ENCODE measurements at places on chromosomes 1 and 21.
A peak's percentile ranks its signal among the peaks of the same experiment; 100 is the strongest.

DNA sequence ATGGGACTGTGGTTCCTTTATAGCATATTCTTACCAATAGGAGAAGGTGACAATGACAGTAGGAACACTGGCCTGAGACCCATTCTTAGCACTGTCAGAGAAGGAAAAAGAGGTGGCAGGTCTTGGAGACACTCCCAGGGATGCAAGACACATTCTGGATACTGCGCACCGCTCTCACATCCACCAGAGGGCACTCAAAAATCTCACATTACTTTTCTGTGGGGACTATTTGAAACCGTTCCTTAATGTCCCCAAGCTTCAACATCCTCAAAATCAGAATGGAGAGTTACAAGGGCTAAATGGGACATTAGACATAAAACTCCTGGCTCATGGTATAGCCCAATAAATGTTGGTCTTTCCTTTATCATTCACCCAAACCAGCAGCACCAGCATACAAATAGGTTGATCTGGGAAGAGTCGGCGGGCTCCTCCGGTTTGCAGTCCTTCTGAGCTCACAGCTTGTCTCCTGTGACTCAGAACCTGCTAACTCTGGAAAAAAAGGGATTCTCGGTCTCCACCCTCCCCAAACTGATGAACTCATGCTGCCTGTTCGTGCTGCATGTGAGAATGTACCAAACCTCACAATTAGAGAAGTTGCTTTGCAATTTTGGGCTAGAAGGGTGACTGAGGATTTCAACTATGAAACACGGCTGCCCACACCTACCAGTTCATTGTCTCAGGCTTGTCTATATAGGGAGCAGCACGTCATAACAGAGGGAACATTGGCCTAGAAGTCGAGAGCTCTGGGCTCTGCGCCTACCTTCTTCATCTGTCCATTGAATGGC lies 40.2 kb downstream of the IL12RB2 start:
- DNase-seq: peak; percentile 27

DNA sequence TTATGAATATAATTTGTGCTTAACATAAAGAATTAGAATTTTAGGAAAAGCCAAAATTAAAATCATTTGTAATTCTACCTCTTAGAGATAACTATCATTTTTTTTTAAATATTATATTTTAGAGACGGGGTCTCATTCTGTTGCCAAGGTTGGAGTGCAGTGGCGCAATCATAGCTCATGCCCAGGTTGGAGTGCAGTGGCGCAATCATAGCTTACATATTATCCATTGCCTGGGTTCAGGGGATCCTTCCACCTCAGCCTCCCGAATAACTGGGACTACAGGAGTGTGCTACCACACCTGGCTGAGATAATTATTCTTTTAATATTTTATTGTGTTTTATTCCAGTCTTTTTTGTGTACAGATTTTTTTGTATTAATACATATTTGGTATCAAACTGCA lies 8.3 kb downstream of the RASAL2 start:
- DNase-seq: no peak

- DNase-seq: peak; percentile 62
Observed at GRCh38 chr21:24046829-24047443, 1560.3 kb downstream of the MRPL39 start.

DNA sequence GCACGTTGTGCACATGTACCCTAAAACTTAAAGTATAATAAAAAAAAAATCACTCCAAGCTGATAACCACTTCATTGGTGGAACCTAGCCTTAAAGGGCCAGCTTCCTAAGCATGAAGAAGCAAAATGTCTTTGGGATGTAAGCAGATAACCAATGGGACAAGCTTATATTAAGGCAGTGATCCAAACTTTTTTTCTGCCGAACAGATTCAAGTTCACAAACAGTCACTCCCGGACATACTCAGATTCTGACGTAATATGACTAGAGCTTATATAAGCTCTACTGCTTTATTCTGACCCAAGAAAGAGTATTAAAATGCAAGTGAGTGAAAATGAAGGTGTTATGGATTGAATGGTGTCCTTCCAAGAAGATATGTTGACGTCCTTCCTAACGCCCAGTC lies 44.9 kb upstream of the HIVEP3 start:
- DNase-seq: no peak

DNA sequence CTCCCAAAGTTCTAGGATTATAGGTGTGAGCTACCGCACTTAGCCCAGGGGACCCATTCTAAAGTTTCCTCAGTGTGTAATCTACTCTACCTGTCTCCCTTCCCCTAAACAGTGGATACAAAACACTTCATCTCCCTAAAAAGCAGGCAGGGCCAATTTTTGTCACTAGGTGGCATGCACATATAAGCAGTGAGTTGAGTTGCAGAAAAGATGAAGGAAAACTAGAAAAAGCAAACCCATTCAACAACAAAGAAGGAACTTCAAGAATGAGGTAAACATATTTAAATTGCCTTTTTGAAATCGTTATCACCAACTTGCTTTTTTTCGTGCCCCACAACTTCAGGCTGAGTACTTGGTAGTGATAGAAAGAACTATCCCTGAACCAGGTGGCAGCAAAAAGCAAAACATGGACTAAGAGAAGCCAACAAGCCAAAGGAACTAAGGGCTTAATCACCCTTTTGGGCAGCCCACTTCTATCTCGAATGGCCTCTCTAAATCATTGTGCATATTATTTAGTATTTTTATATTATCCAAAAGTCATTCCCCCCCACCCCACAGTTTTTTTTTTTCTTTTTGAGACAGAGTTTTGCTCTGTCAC lies 19.7 kb upstream of the ALDH9A1 start:
- peak; percentile 59 for DNase-seq

- no peak for DNase-seq
Observed at GRCh38 chr1:109256085-109256484, 6.7 kb downstream of the CELSR2 start.

GRCh38 chr1:1221887-1222574 lies 8.1 kb upstream of the TNFRSF4 start:
- no peak for DNase-seq

GRCh38 chr1:209911746-209912145 lies 26.3 kb upstream of the SYT14 start:
- no peak for DNase-seq

GRCh38 chr1:20751462-20751990 lies 19.0 kb upstream of the SH2D5 start:
- no peak for DNase-seq

DNA sequence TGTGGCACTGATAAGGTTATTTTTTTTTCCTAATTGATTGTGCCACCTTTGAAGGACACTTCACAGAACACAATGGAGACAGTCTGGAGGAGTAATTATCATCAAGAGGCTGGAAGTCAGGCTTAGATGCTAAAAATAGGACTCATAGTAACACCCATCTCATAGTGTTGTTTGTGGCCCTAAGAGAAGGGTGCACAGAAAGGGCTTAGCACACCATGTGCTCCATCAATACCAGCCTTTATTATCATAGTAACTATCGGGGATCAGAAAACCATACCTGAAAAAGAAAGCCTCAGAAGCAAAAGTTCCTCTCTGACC lies 11.9 kb downstream of the NIPAL3 start:
- DNase-seq: no peak

- no peak for DNase-seq
Observed at GRCh38 chr1:5747426-5748285, 244.6 kb downstream of the NPHP4 start.

GRCh38 chr1:154822717-154823116 lies 47.4 kb downstream of the KCNN3 start:
- DNase-seq: no peak

GRCh38 chr1:100188617-100189016 lies 10.6 kb upstream of the LRRC39 start:
- no peak for DNase-seq

GRCh38 chr1:21156019-21156418 lies 20.7 kb downstream of the EIF4G3 start:
- DNase-seq: no peak

DNA sequence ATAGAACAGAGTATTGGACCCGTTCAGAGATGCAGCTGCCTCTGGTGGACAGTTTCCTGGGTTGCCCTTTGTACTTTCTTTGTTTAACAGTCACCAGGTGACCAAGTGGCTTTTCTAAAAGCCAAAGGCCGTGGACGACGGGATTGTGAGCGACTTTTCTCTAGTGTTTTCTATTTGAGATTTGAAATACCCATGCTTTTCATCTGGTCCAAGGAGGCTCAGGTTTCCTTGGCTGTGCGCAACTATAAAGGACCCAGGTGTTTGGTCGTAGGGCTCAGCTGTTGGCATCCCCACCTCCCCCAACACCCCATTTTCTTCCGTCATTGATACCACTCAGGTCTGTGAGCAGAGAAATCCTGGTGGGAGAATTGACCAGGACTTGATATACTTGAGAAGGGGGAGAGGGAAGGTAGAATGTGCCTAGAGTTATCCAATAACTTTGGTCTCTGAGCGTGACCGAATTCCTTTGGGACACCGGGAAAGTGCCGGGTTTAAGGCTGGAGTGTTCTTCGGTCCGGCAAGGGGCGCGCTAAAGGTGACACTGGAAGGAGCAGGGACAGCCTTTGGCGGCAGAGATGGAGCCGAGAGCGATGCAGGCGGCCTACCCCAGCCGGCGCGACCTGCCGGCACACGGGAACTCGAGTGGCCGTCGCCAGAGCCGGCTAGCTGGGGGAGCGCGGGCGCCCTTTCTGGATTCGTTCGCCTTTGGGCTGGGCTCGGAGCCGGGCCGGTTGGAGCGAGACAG lies 83.4 kb upstream of the BMP8A start:
- DNase-seq: no peak

GRCh38 chr1:56972976-56973375 lies 7.2 kb upstream of the C8B start:
- no peak for DNase-seq

GRCh38 chr1:116997066-116997465 lies 4.5 kb upstream of the CD101 start:
- DNase-seq: no peak

- no peak for DNase-seq
Observed at GRCh38 chr1:159992161-159992560, 38.1 kb upstream of the SLAMF9 start.

- no peak for DNase-seq
Observed at GRCh38 chr1:18787825-18788385, 71.6 kb downstream of the TAS1R2 start.

GRCh38 chr1:3683992-3684391 lies 31.7 kb downstream of the TP73 start:
- no peak for DNase-seq

GRCh38 chr1:156581661-156582387 lies 2.3 kb downstream of the TTC24 start:
- peak; percentile 66 for DNase-seq

DNA sequence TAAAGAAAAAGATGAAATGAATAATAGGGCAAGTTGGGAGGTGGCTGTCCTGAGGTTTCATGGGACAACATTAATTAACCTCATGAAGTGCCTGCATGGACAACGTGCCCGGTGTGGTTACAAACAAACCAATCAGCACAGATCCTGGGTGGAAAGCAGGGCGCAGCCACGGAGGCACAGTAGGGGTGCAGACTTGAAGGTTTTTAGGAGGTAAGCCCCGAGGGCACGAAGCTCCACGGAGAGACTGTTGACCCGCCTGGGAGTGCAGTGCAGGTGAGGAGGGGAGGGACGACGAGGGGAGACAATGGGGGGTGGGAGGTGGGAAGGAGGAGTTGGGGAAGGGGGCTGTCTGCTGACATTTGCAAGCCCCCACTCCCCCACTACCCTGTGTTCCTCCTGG lies 2.3 kb upstream of the RIPK4 start:
- no peak for DNase-seq

DNA sequence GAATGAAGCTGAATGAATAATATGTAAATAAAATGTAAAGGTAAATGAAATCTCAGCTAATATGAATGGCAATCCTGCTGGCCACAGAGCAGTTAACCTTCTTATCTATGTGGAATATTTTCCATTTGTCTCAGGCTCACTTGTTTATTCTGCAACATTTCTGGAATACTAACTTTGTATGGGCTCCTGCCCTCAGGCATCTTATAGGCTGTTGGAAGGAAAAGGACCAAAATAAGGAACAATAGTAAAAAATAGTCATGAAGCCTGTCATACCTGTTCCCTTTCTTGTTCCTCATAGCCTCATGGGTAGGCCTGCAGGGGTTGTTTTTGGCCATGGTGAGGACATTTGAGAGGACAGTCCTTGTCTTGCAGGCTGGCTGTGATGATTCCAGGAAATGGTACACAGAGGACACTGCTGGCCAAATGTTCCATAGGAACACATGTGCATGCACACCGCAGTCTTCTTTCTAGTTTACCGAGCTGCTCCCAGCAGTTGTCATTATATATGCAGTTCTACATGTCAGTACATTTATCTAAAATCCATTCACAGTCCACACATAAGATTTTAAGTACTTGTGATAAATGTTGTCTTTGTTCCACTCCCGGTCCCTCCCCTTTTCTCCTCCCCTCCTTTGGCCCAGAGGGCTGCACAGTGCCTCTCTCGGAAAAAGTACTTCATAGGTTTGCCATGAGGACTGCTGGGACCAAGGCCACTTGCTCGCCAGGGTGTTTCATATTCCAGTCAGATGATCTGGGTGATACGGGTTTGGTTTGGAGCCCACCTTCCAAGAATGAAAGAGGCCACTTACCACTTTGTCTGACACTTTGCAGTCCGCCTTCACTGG lies 15.2 kb upstream of the KCNQ4 start:
- DNase-seq: no peak

GRCh38 chr1:1191734-1192133 lies 14.7 kb downstream of the TNFRSF18 start:
- no peak for DNase-seq

DNA sequence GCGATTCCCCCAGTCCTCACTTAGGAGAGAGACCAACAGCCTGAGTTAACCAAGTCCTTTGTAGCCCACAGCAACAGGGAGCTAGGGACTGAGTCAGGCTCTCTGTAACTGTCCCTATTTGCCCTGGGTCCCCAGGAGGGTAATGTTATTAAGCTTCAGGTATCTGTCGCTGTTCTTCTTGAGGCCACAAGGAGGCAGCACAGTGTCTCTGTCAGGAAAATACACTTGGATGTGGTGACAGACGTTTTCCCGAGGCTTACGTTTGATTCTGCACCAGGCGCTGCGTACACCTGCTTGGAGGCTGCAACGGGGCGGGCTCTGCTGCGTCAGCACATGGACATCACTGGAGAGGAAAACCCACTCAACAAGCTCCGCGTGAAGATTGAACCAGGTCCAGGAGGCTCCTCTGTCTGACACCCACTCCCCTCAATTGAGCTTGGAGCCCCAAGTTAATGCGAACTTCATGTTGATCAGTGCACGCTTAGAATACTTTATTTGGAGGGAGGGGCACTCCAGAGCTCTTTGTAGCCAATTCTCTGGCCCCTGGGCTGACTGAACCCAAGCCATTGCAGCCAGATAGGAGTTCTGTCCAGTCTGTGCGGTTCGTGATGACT lies 10.7 kb upstream of the ELF3 start:
- peak; percentile 47 for DNase-seq

DNA sequence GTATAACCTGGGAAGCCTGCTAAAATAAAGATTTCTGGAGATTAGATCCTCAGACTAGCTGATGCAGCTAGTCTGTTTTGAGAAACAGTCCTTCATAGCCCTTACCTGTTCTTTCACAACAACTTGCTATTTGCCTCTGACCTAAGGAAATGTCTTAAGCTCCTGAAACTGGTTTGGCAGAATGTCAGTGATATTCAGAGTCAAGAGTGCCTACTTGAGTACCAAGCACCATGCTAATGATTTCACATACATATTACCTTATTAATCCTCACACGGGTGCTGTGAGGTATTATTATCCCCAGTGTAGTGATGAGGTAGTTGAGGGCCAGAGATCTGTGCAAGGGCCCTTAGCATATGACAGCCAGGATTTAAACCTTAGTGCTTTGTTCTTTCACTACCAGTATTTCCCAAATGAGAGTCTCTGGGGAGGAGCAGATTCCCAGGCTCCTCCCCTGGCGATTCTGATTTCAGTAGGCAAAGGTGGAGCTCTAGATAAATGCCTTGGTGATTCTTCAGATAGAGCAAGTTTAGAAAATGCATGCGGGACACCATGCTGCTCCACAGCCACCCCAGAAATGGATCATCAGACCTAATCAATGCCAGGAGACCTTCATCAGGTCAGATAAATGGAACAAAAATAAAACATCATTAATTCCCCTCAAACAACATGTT lies 47.4 kb upstream of the WNT2B start:
- DNase-seq: no peak
